ENCODE measurements at places on chromosomes 3 and 15. TPM values are rescaled to one million over a fixed set of nuclear protein-coding genes. Genes with fewer than 3 reads are reported as not detected.

The AAGAB gene
- total RNA-seq = 20.9 TPM

The CDV3 gene
- total RNA-seq = 146 TPM

The BCL2A1 gene
- total RNA-seq = 0.92 TPM

The VWA5B2 gene
- not detected for total RNA-seq

The NEIL1 gene
- total RNA-seq = 8.7 TPM

The XCR1 gene
- not detected for total RNA-seq

The CHRNA7 gene
- 1.2 TPM for total RNA-seq

The SLC22A13 gene
- not detected for total RNA-seq

The KIF7 gene
- total RNA-seq = 2.2 TPM

The BMF gene
- 3.2 TPM for total RNA-seq

The HDC gene
- total RNA-seq = 0.57 TPM

The ROBO1 gene
- 10.8 TPM for total RNA-seq

The EIF4E3 gene
- 49.2 TPM for total RNA-seq

The CCDC12 gene
- 26.3 TPM for total RNA-seq

The GOLGA8R gene
- 3.6 TPM for total RNA-seq

The MAGEL2 gene
- not detected for total RNA-seq

The GABRG3 gene
- total RNA-seq = not detected

The CADM2 gene
- 0.76 TPM for total RNA-seq

The DPPA2 gene
- total RNA-seq = not detected

The FAM81A gene
- 11.0 TPM for total RNA-seq

The SCN11A gene
- total RNA-seq = 0.08 TPM

The C3orf80 gene
- 0.22 TPM for total RNA-seq

The RARRES1 gene
- 22.3 TPM for total RNA-seq

The AHSG gene
- total RNA-seq = not detected

The MESP1 gene
- 7.4 TPM for total RNA-seq

The LEO1 gene
- 8.5 TPM for total RNA-seq

The LRRC3B gene
- 0.38 TPM for total RNA-seq

The GATM gene
- total RNA-seq = 42.0 TPM

The KAT2B gene
- 118 TPM for total RNA-seq

The BDH1 gene
- 43.1 TPM for total RNA-seq

The GOLGA8F gene
- not detected for total RNA-seq

The ECT2 gene
- 6.3 TPM for total RNA-seq

The CAPN7 gene
- total RNA-seq = 28.2 TPM

The FBLN2 gene
- total RNA-seq = 81.1 TPM

The POMGNT2 gene
- 23.0 TPM for total RNA-seq

The P2RY13 gene
- total RNA-seq = 1.0 TPM

The MESP2 gene
- 0.51 TPM for total RNA-seq

The SNX33 gene
- total RNA-seq = 13.3 TPM

The EFCAB12 gene
- total RNA-seq = not detected

The PLA2G4D gene
- total RNA-seq = not detected

The CHDH gene
- 11.0 TPM for total RNA-seq

The CCDC33 gene
- not detected for total RNA-seq

The CCR1 gene
- total RNA-seq = 3.8 TPM

The CCNB2 gene
- 0.54 TPM for total RNA-seq

The ITIH4 gene
- 5.0 TPM for total RNA-seq

The CYP8B1 gene
- not detected for total RNA-seq

The PP2D1 gene
- not detected for total RNA-seq

The SKOR1 gene
- total RNA-seq = not detected

The RNU5B-1 gene
- total RNA-seq = 25.8 TPM

The DLEC1 gene
- 0.08 TPM for total RNA-seq

The CATSPER2 gene
- 0.54 TPM for total RNA-seq

Data from Right ventricle myocardium inferior (tissue), 1 donor.